ENCODE measurements at places on chromosomes 16 and 17.

DNA sequence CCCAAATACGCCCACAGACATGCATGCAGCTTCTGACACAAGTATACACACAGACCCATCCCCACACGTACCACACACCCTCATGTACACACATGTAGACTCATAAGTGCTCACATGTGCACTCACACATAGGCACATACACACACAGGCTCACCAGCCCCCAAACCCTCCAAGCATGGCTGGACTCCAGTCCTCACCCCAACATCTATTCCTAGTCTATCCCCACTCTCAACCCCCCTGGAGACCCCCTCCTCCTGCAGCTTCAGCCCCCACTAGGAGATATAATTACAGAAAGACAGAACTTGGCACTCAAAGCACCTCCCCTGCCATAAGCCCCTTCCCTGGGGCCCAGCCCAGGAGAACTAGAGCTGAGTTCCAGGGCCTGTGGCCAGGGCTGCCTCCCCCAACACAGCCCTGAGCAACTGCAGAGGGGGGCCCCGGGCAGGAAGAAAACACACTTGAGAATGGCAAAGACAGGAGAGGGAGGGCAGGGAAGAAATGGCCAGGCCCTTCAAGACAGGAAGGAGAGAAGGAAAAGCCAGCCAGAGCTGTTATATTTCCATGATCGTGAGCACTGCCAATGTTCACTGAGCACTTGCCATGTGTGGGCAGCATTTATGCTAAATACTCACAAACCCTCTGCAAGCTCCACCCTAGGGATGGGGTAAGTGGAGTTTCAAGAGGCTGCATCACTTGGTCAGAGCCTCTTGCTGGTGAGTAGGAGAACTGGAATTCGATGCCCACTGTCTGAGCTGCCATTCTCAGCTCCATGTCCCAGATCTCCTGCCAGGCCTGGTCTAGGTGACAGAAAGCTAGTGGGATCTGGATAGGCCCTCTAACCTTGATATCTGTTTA is 224.5 kb downstream of the ZNF423 start:
- no peak for DNase-seq

GRCh38 chr17:64041912-64042311 is 21.5 kb upstream of the ICAM2 start:
- no peak for DNase-seq

GRCh38 chr17:79711715-79712305 is 18.9 kb upstream of the ENPP7 start:
- DNase-seq = no peak

DNA sequence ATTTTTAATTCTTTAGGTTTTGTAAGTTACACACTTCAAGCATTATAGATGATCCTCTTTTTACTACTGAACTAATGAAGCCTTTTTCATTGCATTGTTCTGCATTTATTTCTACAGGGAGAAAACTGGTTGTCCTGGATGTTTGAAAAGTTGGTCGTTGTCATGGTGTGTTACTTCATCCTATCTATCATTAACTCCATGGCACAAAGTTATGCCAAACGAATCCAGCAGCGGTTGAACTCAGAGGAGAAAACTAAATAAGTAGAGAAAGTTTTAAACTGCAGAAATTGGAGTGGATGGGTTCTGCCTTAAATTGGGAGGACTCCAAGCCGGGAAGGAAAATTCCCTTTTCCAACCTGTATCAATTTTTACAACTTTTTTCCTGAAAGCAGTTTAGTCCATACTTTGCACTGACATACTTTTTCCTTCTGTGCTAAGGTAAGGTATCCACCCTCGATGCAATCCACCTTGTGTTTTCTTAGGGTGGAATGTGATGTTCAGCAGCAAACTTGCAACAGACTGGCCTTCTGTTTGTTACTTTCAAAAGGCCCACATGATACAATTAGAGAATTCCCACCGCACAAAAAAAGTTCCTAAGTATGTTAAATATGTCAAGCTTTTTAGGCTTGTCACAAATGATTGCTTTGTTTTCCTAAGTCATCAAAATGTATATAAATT is 53.0 kb downstream of the TUBD1 start:
- no peak for DNase-seq

DNA sequence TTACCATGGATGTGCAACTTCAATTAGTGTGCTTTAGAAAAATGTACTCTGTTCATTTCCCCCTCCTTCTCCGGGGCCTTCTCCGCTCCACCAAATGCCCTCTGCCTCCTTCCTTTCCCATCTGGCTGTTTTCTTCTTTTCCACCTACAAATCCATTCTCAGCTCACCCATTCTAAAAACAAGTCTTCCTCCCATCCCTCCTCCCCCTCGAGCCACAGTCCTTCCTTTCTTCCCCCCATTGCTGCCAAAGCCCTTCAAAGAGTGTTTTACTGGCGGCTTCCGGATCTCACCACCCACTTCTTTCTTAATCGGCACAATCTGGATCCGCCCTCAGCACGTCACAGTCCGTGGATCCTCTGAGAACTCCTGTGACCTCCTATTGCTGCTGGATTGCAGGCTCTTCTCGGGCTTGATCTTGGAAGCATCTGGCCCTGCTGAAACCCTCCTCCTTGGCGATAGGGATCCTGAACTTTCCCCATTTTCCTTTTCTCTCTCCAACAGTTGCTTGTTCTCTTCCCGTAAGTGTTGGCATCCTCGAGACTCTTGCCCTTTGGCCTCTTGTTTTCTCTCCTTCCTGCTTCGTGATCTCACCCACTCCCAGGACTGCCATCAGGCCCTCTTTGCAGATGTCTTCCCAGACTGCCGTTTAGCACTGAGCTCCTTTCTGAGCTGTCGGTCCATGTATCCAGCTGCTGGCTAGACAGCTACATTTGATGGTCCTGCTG is 36.0 kb upstream of the FBXO47 start:
- DNase-seq = no peak

DNA sequence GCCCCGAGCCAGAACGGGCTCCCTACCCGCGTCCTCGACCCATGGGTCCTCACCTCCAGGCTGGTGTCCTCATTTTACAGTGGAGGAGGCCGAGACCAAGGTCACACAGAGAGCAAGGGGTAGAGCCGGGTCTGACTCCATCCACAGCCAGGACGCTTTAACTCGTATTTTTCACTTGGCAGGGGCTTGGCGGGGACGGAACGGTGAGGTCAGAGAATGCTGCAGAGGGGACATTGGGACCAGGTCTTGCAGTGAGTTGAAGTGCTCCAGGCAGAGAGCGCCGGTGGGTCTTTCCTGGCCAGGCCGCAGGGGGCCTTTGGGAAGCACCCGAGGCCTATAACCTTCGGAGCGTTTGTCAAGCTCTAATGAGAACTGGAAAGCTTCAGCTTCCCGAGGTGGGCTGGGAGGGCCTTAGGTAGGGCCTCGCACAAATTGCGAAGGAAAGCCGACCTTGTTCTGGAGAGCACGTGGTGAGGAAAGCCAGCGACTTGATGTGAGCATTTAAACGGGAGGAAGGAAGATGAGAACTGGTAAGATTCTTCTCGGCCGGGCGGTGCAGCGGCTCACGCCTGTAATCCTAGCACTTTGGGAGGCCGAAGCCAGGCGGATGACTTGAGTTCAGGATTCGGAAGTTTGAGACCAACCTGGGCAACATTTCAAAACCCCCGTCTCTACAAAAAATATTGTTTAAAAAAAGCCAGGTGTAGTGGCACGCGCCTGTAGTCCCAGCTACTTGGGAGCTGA is 908 bp upstream of the CLUH start:
- DNase-seq = no peak

- no peak for DNase-seq
Measured at GRCh38 chr16:81469183-81469677, 24.6 kb downstream of the CMIP start.

- no peak for DNase-seq
Measured at GRCh38 chr17:68526548-68526947, 14.3 kb downstream of the PRKAR1A start.

- no peak for DNase-seq
Measured at GRCh38 chr16:54174201-54174600, 112.4 kb downstream of the IRX3 start.

- DNase-seq = no peak
Measured at GRCh38 chr17:9969301-9969935, 64.3 kb upstream of the RCVRN start.

DNA sequence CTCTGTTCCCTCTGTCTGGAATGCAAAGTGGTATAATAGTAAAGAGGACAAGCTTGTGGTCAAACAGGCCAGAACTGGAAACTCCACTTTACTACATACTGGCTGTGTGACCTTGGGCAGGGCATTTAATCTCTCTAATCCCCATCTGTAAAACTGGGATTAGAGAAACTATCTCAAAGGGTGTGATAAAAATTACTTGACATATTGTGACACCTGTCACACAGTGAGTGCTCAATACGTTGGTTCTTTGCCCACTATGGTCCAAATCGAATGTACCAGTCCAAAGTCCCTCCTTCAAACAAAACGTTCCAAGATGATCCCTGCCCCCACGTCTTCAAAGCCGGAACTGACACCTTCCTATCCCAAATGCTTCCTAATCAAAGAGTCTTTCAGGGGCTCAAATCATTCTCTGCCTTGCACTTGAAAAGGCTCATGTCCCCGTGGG is 734 bp downstream of the PGAP3 start:
- no peak for DNase-seq

DNA sequence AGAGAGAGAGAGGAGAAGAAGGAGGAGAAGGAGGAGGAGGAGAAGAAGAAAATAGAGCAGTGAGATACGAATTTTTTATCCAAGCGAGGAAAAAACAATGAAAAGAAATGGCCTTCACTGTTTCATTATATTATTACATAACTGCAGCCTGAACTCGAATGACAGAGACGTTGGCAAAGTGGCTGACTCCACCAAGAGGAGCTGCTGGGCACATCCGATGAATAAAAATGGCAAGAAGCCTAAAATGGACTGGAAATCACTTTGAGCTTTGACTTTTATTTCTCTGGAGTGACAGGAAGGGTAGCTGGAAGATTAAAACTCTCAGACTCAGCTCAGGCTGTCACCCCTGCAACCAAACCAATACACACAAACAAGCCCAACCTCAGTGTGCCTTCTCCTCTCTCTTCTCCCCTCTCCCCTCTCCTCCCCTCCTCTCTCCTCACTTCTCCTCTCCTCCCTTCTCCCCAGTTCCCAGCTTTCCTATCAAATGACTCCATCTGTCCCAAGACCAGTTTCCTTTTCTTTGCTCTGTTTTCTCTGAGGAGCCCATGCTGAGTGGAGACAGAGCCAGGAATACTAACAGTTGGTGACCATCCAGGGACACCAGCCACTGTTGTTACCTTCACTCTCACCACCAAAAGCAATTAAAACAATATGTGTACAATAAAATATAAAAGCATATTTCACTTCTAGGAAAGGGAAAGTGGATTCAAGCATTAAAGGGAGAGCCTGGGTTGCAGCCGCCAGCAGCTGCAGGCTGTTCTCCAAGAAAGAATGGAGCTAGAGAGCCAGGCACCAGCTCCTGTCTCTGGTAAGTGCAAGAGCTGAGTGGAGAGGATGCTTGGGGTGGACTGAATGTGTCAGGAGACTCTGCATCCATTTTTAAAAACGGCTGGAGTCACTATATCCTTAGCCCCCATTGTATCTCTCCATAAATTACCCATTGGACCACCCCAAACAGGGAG is 51.2 kb downstream of the SOX9 start:
- DNase-seq = no peak

- no peak for DNase-seq
Measured at GRCh38 chr16:89025636-89026035, 48.6 kb upstream of the CBFA2T3 start.

DNA sequence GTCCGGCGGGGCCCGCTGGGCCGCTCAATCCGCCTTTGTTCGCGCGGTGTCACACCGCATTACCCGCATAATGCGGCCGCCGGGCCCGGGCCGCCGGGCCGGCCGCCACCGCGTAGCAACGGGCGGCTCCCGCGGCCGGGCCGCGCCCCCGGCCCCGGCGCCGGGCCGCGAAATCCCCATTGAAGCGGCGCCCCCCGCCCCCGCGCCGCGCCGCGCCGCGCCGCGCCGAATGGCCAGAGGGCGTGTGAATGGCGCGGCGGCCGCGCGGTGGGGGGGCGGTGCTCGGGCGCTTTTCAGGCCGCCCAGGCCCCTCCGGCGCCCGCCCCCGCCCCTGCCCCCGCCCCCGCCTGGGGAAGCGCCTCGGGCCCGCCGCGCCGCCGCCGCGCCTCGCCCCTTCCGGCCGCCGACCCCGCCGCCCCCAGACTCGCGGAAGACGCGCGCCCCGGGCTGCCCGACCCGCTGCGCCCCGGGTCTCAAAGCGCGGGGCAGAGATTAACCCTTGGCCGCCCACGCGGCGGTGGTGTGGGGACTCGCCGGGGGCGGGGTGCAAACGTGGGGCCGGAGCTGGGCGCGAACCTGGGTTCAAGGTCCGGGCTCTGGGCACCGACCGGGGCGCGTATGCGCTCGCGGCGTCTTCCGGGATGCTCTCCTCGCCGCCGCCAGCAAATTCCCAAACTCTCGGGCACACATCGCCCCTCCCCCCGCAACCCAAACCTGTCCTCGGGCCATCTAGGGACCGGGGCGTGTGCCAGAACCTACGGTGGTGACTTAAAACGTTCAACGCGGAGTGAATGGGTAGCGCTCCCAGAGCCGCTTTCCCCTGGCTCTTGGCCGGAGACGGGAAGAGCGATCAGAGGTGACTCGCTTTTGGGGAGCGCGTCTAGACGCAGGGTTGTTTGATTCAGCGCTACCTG is 46.7 kb downstream of the WNT3 start:
- no peak for DNase-seq

GRCh38 chr16:85530370-85530739 is 82.8 kb upstream of the GSE1 start:
- no peak for DNase-seq

DNA sequence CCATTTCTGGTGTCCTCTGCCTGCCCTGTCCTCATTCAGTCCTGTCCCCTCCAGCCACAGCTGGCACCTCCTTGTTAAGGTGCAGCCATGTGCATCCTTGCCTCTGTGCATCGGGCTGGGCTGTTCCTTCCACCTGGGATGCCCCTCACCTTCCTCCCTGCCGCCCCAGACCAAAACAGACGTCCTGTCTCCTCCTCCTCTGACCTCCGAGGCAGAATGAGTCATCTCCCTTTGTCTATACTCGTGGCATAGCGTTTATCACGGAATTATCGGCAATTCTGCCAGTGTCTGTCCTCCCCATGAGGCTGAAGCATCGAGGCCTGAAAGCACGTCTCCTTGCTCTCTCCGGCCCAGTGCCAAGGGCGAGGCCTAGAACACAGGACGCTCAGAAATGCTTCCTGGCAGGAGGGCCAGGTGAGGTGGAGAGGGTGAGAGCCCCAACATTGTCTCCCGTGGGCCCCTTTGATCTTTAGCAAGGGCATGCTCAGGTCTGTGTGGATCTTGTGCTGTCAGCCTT is 4.6 kb downstream of the RAI1 start:
- no peak for DNase-seq

DNA sequence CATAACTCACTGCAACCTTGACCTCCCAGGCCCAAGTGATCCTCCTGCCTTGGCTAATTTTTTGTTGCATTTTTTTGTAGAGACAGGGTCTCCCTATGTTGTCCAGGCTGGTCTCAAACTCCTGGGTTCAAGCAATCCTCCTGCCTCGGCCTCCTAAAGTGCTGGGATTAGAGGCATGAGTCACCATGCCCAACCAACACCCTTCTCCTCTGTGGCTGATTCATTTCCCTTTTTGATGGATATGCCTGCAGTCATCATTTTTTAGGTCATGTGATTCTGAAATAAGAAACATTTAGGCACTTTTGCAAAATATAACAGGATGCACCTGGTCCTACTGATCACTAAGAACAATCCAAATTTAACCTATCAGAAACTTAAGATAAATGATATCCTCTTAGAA is 44.0 kb upstream of the YPEL2 start:
- DNase-seq = no peak

- DNase-seq = peak; percentile 4
Measured at GRCh38 chr16:19804538-19805323, 79.9 kb downstream of the GPRC5B start.

- no peak for DNase-seq
Measured at GRCh38 chr17:57645950-57646665, 99.0 kb downstream of the CCDC182 start.

GRCh38 chr16:85017633-85018032 is 6.3 kb upstream of the ZDHHC7 start:
- no peak for DNase-seq

GRCh38 chr17:67400193-67400592 is 23.1 kb downstream of the PITPNC1 start:
- DNase-seq = no peak
